H54 (cell line): ENCODE measurements at places on chromosomes 13 and 19.
A peak's percentile ranks its signal among the peaks of the same experiment; 100 is the strongest.

- peak; percentile 81 for DNase-seq
Observed at GRCh38 chr19:38684078-38684861, 36.8 kb downstream of the ACTN4 start.

- DNase-seq = no peak
Observed at GRCh38 chr13:76164290-76164689, 528.2 kb downstream of the LMO7 start.

DNA sequence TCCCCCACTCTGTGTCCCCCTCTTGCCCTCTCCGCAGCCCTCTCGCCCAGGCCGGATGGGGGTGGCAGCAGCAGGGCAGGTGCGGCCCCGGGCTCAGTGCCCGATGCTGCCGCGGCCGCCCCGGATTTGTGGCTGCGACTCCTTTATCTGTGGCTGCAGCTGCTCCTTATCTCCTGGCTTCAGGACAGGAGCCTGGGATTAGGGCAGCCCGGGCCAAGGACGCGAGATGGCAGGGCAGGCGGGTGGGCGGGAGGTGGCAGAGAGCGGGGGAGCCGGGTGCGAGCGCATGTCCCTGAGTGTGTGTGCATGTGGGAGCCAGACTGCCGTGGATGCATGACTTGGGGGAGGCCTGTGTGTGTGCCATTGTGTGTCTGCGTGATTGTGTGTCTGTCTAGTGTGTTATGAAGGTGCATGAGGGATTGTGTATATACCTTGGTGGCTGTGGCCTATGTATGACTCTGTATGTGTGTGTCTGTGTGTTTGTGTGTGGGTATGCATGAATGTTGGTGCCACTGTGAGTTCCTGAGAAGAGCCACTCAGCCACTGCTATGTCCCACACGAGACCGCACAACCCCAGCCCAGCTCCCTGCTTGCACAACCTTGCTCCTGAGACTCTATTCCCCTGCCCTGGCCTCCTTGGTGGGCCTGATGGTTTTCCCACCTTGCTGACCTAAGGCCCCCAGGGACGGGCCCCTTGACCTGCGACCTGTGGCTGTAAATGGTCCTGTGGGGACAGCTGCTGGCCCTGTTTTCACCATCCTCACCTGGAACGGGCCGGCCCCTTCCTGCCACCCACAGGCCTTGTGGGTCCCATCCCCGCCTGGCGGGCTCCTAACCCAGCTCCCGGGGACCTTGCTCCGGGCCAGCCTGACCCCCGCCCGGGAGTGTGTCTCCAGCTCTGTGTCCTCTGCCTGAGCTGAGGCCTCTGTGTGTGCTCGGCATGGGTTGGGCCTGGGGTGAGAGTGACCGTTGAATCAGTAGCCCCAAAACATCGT, 5.3 kb upstream of the NRTN start:
- DNase-seq = no peak

DNA sequence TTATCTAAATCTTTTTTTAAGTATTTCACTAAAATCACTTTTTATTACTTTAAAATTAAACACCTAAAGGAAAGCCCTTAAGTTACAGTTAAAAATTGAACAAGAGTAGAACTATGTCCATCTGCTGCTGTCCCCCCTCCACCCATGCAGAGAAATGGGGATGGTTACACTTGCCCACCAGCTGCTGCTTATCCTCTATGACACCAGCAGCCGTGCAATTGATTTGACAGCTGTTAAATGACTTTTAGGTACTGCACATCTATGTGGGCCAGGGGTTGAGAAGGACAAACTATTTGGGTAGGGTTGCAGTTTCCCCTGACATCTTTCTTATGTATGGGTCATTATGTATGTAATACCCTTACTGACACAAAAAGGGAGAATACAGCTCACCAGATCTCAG, 77.2 kb downstream of the TBC1D4 start:
- DNase-seq = no peak

DNA sequence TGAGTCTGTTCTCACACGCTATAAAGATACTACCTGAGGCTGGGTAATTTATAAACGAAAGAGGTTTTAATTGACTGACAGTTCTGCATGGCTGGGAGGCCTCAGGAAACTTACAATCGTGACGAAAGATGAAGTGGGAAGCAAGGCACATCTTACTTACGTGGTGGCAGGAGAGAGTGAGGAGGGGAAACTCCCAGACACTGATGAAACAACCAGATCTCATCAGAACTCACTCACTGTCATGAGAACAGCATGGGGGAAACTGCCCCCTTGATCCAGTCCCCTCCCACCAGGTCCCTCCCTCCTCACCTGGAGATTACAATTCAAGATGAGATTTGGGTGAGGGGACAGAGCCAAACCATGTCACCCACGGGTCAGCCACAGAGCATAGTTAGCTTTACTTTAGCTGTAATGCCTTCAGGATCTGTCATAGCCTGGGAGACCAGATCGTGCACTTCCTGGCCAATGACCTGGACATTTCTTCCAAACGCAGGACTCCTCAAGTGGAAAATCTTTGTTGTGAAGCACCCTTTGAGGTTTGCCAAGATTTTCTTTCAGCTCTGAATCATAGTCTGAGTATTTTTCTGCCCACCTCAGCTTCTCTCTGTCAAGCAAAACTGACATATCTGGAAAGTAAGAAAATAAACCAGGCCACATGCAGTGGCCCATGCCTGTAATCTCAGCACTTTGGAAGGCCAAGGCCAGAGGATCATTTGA, 25.2 kb upstream of the HIF3A start:
- DNase-seq = peak; percentile 23

GRCh38 chr13:27923794-27924528, 4.2 kb downstream of the PDX1 start:
- DNase-seq = no peak

GRCh38 chr13:39345982-39346381, 257.0 kb downstream of the LHFPL6 start:
- DNase-seq = no peak

DNA sequence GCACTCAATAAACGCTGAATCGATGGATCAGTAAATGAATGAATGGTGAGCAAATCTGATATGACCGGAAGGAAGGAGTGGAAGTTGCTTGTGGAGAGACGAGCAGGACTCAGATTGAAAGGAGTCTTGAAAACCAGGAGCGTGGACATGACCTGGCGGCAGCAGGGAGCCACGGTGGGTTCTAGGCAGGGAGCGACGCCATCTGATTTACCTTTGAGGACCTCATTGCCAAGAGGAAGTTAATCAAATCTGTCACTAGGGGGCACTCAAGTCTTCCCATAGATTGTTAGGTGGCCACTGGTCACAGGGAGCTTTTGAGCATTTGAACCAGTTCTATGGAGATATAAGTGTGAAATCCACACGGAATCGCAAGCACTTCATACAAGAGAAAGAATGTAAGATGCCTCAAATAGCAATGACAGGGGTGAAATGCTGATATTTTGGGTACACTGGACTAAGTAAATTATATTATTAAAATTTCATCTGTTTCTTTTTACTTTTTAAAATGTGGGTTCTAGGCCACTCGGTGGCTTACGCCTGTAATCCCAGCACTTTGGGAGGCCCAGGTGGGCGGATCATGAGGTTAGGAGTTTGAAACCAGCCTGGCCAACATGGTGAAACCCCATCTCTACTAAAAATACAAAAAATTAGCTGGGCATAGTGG, 9.2 kb upstream of the FBN3 start:
- DNase-seq = peak; percentile 71

DNA sequence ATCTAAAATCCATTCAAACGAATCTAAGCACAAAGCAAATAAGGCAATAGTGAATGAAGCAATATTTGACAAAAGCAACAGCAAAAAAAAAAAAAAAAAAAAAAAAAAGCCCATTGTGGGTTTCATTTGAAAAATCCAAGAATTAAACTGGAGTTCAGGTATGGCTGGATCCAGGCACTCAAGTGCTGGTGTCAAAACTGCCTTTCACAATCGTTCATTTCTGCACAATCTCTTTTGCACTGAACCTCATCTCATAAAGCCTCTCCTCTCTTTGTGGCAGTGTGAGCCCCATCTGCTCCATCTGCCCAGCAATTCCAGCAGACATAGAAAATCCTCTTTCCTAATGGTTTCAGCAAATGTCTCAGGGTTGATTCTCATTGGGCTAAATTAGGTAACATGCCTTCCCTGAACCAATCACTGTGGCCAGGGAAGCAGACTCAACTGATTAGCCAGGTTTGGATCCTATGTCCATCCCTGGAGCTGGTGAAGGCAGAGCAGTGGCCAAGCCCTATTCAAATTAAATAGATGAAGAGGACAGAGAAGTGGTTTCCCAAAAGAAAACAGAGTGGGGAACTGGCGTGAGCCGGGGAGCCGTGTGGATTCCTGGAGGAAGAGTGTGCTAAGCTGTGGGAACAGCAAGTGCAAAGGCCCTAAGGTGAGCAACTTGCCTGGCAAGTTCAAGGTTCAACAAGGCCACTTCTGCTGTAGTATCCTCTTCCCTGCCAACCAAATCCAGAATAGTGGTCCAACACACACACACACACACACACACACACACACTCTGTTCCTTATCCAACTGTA, 1.2 kb upstream of the HIF3A start:
- DNase-seq = no peak

- DNase-seq = no peak
Observed at GRCh38 chr13:40586886-40587565, 79.4 kb downstream of the FOXO1 start.

DNA sequence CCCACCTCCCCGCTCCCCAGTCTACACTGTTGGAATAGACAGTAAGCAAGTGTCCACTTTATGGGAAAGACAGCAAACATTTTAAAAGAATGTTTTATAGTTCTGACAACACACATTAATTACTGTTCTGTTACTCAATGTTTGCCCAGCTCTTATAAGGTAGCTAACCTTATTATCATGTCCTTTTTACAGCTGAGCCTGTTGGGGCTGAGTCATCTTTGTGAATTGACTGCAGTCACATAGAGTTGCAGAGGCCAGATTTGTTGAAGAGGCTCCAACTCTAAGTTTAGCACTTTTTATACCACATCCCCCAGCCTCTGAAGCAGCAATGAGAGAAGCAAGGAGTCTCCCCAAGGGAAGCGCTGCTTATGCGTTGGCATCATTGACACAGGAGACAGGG, 76.2 kb downstream of the C13orf42 start:
- DNase-seq = no peak

GRCh38 chr19:12948612-12949362, 3.1 kb downstream of the RAD23A start:
- no peak for DNase-seq

GRCh38 chr19:28498404-28498976, 714.5 kb downstream of the UQCRFS1 start:
- no peak for DNase-seq

DNA sequence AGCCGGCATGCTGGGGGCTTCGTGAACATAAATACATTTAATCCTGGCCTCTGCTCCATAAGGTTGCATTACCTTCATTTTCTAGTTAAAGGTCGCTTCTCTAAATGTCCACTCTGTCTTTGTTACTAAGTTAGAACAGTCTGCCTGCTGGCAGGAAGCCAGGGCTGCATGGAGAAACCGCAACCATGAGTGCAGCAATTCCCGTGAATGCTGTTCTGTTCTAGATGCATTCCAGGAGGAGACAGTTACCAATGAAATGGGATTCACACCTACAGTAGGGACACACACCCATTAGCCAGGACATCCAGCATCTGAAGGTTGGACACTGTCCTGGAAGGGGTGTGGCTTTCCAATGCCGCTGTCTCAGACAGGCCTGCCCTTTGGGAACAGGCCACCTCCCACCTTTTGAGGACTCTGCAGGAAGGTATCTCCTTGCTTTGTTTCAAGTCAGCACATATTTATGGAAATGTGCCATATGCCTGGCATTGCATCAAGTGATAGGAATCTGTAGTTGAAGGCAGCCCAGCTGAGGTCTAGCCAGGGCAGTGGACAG, 129.7 kb downstream of the SLC7A1 start:
- DNase-seq = no peak

DNA sequence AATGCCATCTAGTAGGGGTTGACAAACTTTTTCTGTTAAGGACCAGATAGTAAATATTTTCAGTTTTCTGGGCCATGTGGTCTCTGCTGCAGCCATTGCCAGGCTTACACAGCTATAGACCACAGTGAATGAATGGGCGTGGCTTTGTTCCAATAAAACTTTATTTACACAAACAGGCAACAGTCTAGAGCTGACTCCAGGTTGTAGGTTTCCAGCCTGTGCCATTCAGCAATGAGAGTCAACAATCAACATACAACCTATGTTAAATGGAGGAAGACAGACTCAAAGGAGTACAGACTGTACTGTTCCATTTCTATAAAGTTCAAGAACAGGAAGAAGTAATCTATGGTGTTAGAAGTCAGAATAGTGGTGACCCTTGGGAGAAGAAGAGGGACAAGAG, 15.2 kb upstream of the IZUMO2 start:
- no peak for DNase-seq

DNA sequence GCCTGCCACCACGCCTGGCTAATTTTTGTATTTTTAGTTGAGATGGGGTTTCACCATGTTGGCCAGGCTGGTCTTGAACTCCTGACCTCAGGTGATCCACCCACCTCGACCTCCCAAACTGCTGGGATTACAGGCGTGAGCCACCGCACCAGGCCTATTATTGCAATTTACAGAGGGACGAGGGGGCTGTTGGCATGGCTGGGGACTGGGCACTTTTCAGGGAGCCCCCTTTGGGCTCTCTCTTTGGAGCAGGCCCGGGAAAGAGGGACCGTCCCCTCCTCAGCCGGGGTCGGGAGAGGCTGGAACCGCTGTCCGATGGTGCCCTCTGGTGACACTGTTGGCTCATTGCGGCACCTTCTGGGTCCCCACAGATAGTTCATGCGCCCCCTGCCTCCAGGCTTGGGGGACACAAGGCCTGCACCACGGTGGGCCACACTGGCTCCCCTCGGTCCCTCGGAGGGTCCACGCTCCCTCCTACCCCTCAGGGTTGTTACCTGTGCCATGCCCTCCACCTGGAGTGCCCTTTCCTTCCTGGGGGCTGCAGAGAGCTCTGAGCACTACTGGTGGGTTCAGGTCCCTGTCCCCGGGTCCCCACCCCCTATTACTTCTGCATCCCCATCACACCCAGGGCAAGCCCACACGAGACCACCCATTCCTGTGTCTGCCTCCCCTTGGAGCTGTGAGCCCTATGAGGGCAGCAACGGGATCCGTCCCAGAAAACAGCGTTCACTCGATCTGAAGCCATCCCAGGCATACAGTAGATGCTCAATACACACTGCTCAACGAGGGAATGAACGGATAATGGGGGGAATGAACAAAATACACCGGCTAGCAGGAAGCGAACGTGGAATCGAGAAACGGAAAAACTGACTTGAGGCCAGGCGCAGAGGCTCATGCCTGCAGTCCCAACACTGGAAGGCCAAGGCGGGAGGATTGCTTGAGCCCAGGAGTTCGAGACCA, 12.5 kb downstream of the FEM1A start:
- no peak for DNase-seq

GRCh38 chr19:11142528-11143171, 12.9 kb downstream of the SPC24 start:
- DNase-seq = peak; percentile 86

DNA sequence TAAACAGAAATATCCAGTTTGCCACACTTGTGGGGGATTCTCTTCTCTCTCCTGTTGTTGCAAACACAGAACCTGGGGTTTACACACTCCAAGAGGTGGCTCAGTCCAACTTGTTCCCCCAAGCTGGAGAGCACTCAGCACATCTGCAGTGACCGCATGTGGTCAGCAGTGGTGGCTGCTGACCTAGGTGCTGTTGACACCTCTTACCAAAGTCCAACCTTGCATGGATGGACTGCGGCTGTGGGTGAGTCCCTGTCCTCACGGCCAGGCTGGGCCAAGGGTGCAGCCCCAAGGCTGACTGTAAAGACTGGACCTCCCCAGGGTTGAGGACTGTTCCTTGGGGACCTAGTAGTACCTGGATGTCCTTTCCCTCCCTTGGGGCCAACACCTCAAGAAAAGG, 6.1 kb downstream of the LRFN3 start:
- no peak for DNase-seq
